Activated CD4-positive, alpha-beta T cell treated with anti-CD3 and anti-CD28 coated beads for 24 hours (primary cell): ENCODE measurements at places on chromosomes 12 and 14.

DNA sequence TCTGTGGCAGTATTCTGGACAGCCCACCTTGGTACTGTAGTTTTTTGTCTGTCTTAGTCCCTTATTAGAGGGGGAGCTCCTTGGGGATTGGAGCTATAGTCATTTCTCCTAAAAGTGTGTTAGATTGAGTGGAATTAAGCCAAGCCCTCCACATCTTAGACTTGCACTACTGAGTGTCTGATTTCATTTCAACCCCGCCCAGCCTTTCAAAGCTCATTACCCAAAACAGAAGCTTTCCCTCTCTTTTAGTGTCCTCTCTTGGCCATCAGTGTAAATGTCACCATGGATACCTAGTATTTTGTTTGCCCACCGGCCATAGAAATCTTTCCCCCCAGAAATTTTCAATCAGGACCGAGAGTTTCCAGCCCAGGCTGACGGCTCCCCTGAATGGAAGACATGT is 74.5 kb downstream of the LRRC74A start:
- DNase-seq = no peak

DNA sequence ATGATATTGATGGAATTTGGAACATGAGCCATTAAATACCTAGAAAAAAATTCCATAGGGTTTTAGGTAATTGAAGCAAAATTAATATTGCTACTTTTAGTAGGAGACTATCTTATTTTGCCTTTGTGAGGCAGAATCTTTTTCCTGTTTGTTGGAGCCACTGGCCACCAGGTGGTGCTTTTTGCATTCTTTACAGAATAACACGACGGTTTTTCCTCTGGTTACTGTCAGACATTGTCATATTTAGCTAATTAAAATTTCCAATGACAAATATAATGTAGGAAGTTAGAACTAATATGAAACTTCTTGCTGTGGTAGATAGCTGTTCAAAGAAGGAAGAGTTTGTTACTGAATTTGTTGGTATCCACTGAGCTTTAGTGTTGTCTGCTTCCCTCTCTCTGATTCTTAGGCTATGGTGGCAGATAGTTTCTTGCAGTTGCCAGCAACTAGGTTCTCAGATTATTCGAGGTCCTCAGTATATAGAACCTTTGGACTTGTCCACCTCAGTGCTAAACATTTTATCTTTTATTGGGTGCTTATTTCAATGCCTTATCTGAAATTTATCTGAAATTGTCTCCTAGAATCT is 25.7 kb downstream of the RAB21 start:
- peak; percentile 7 for DNase-seq

- DNase-seq = no peak
Measured at GRCh38 chr12:116336542-116337065, 59.1 kb upstream of the MED13L start.

DNA sequence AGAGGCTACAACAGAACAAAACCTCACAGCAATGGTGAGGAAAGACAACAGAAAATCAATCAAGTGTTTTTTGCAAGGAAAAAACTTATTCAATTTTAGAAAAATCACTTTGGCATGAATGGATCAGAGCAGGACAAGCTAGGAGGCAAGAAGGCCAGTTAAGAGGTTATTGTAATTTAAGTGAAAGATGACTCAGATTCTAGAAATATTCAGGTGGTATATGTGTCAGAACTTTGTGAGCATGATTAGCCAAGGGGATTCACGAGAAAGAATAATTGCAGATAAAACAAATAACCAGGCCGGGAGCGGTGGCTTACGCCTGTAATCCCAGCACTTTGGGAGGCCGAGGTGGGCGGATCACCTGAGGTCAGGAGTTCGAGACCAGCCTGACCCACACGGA is 12.7 kb downstream of the GCH1 start:
- no peak for DNase-seq

DNA sequence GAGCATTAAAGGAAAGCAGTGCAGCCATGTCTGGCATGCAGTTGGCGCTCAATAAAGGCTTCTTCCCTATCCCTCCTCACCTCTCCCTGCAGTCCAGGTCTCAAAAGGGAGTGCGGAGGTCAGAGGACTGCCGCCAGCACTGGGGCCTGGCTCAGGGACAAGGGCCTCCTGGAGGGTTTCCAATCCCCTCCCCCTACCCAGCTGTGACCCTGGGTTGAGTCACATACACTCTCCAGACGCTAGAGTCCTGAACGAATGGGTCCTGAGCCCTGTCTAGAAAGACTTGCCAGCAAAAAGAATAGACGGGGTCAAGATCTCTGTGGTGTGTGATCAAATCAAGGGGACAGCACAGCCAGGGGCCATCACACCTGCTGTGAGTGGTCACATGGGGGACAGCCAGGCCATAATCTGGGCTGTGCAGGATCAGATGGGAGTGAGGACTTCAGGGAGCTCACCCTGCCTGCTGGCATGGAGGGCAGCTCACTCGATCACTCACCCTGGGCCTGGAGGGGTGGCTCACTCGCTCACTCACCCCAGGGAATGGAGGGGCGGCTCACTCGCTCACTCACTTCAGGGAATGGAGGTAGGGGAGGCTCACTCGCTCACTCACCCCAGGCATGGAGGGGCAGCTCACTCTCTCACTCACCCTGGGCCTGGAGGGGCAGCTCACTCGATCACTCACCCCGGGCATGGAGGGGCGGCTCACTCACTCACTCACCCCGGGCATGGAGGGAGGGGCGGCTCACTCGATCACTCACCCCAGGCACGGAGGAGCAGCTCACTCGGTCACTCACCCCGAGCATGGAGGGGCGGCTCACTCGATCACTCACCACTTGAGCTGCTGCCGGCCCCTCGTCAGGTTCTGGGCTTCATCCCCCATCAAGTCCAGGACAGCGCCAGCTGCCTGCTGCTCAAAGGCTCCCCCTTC is 12.8 kb downstream of the CFAP73 start:
- DNase-seq = no peak

- no peak for DNase-seq
Measured at GRCh38 chr12:80869264-80869663, 68.5 kb downstream of the LIN7A start.

DNA sequence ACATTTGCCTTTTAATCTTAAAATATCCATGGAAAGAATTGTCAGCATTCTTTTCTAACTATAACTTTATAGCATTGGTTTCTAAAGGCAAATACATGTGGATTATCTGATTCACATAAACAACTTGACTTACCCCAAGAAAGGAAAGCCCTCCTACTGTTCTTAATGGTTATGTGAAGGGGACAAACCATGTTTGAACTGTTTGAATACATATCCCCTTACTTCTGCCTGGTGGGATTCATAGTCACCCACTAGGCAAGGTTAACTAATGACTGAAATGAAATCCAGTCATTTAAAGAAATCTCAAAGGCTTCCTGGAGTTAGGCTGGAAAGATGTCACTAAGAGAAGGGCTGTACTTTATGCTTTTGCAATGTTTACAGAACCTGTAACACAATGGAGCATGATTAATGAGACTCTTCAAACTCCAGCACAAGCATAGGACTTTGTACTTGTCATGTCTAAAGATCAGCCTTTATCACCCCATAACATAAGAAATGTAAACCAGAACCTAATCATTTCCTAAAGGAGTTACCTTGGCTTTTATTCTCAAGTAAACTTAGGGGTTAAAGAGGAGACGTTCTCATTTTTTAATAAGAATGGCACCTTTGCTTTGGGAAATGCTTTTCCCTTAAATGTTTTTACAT is 10.2 kb upstream of the FLRT2 start:
- no peak for DNase-seq

DNA sequence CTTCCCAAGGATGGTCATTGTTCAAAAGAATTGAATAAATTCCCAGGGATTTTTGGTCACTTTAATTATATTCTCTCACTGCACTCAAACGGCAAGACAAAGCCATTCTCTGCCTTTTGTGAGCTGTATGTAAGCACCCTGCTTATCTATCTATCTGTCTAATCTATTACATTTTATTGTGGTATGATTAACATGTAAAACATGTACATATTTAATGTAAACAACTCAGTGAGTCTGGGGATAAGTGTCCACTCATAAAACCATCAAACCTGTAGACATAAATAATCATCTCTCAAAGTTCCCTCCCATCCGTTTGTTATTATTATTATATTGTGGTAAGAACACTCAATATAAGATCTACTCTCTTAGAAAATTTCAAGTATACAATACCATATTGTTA is 167.1 kb downstream of the CAND1 start:
- no peak for DNase-seq

- no peak for DNase-seq
Measured at GRCh38 chr14:68828698-68829097, 35.8 kb upstream of the ZFP36L1 start.

GRCh38 chr12:9133216-9133916 is 17.6 kb upstream of the A2M start:
- no peak for DNase-seq

GRCh38 chr14:21070610-21071224 is 613 bp downstream of the ARHGEF40 start:
- no peak for DNase-seq

DNA sequence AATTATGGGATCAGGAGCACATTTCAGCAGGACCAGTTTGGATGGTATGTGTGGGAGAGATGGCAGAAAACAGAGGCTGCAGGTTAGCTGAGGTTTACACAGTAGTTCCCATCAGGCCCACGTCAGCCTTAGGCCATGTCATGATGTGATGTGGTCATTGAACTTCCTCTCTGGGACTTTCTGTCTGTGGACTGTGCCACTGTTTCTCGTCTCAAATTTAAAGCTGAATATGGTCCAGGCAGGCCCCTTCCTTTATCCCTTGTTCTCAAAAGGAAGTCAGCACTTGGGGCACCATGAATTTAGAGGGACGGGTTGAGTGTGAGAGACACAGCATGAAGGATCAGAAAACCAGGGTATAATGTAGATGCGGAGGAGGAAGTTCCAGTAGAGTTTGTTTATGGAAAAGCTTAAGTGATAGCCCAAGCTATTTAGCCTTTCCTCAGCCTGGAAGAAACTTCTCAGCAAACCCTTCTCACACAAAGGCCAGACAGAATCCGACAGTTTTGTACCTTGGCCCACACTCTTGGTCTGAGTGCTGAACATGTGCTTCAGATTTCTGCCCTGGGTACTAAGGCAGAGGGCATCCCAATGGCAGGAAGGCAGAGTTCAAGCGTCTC is 3.6 kb upstream of the IGFBP6 start:
- no peak for DNase-seq

DNA sequence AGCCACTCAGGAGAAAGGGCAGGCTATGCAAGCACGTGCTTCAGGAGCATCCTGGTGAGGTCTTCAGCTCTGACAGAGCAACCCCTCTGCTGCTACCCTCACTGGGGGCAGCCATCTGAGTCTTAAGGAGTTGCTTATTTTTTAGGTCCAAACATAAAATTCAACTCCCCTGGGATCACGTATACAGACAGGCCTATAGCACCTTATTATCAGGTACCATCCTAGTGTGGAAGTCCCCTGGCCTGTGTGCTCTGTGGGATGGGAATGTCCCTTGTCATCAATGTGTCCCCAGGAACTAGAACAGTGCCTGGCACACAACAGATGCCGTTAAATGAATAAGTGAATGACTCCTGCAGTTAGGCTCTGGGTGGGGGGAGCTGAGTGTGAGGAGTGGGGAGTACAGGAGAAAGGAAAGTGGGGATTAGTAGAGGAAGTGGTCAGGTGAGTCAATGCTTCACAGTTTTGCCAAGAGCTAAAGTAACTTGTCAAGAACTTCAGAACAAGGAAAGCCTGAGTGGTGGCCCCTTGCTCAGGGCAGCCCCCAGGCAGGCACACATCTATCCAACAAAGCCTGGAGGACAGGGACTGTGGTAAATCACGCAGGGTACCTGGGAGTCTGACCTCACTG is 33.5 kb downstream of the DAD1 start:
- peak; percentile 57 for DNase-seq

- no peak for DNase-seq
Measured at GRCh38 chr12:92010368-92010767, 135.3 kb downstream of the BTG1 start.

DNA sequence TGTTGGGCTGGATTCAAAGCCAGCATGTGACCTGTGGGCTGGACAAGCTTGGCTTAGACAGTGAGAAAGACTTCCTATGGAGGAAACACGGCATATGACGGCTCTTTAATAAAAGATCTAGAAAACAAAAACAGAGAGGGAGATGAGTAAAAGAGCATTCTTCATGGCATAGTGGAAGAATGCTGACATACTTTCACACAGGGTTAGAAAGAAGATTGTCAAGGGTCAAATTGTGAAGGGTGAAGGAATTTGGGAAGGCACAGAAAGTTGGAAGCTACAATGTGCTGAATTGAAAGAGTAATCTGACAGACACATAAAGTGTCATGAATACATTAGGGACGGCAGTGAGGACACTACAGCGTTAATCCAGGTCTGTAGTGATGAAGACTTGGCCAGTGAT is 63.4 kb downstream of the GALNT4 start:
- DNase-seq = no peak

DNA sequence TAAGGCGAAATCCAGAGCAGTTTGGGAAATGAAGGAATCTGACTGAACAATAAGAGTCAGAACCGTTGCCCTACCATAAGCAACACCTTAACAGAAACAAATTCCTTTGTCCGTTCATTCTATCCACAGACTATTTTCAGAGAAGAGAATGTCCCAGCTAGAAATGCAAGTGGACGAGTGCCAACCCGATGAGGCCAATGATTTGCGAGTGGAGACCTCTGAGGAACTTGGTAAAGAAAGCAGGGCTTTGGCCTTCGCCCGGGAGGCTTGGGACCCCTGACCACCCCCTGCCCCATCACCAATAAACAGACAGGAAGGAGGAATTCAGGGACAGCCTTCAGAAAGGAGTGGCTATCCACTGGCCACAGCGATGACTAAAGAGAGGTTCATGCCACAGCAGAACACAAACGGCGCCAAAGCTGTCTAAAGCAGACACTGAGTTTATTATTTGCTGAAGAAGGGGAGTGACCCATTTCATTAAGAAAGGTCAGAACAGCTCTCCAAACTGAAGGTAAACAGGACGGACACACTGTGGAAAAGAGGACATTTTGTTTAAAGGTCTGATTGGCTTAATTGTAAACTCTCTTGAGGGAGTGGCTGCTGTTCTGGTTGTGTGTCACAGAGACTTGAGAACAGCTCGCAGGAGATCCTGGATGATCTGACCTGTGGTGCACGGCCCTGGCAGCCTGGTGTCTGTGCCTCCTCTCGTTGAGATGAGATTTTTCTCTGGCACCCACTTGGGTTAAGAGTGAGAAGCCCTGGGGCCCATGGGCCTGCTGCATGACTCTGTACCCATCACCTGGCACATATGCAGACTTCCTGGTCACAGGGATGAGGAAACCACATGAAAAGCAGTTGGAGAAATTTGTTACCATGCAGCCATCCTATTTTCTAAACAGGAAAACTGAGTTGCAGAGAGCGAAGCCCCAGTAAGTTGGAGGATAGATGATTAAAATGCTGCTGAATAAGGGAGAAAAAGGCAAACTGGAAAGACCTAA is 142.0 kb upstream of the PZP start:
- DNase-seq = no peak
